Fibroblast of the conjunctiva (primary cell): ENCODE measurements at places on chromosomes 7 and 10.

GRCh38 chr7:16417906-16418305, 3.4 kb downstream of the CRPPA start:
- no peak for DNase-seq

DNA sequence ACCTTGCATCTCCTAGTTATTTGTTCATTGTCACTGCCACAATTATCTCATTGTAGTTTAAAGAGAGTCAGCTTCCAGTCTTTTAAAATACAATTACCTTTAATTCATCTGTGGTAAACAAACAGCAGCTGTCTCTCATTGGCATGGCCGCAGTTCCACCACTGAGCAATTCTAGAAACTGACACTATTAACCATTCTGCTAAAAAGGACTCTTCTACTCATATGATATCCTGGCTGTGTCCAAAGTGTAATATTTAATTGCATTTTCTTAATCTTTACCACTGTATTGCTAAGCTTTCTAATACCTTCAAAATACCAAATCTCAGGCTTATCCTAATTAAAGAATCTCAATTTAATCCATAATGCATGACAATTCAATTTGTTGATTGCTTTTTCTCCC, 639.0 kb downstream of the AUTS2 start:
- DNase-seq: no peak

- no peak for DNase-seq
Measured at GRCh38 chr7:77913977-77914607, 115.5 kb downstream of the PHTF2 start.

DNA sequence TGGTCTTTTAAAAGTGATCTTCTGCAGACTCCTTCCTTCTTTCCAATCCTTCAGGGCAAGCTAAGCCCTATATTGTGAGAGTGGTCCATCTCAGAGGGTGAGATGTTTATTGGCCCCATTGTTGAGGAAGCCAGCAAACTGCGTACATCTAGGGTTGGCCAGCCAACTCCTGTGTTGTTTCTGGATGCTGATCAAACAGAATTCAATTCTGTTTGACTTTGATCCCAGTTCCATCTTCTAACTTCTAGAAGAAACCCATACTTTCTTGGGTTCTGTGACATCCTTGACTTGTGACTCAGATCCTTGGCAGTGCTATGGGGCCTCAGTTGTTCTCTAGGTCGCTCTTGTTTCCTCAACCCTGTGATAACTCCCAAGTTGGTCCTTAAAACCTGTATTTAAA, 116.2 kb downstream of the LSMEM1 start:
- no peak for DNase-seq

- DNase-seq: no peak
Measured at GRCh38 chr7:90708841-90709317, 112.8 kb downstream of the CDK14 start.

DNA sequence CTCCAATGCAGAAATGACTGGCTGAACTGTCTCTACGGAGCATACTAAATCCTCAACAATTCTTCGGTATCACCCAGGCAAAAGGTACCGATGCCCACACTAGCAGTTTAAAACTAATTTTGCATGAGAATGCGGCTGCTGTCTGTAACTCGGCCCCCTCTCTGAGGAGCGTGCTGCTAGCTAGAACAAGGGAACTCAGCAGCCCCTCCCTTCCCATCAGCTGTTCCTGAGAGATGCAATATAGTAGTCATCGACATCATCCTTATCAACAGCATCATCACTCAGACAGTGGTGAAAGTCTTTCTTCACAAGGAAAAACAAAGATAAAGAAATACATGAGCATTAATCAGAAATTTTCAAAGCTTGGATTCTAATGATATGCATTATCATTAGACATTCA, 189.1 kb upstream of the FRMD4A start:
- no peak for DNase-seq

- DNase-seq: no peak
Measured at GRCh38 chr10:129968853-129969183, 4.7 kb upstream of the EBF3 start.

GRCh38 chr10:127878475-127879055, 14.2 kb downstream of the CLRN3 start:
- DNase-seq: no peak

- no peak for DNase-seq
Measured at GRCh38 chr7:106071356-106071998, 40.6 kb downstream of the SYPL1 start.
